ENCODE measurements at places on chromosomes 12 and 14.

GRCh38 chr12:98374007-98374406 is 141.4 kb upstream of the TMPO start:
- peak; percentile 22 for DNase-seq

GRCh38 chr12:101172316-101172715 is 37.7 kb downstream of the SLC5A8 start:
- DNase-seq, result peak; percentile 14

DNA sequence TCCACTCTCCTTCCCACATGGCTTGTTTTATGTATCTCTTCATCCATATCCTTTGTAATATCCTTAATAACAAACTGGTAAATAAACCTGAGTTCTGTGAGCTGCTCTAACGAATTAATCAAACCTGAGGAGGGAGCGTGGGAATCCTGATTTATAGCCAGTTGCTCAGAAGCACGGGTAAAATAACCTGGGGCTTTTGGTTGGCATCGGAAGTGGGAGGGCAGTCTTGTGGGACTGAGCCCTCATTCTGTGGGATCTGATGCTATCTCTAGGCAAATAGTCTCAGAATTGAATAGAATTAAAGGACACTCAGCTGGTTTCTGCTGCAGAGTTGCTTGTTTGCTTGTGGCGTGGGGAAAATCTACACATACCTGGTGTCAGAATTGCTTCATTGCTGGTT is 17.5 kb upstream of the LDHB start:
- no peak for DNase-seq

- no peak for DNase-seq
Measured at GRCh38 chr12:117528538-117528937, 167.1 kb upstream of the NOS1 start.

DNA sequence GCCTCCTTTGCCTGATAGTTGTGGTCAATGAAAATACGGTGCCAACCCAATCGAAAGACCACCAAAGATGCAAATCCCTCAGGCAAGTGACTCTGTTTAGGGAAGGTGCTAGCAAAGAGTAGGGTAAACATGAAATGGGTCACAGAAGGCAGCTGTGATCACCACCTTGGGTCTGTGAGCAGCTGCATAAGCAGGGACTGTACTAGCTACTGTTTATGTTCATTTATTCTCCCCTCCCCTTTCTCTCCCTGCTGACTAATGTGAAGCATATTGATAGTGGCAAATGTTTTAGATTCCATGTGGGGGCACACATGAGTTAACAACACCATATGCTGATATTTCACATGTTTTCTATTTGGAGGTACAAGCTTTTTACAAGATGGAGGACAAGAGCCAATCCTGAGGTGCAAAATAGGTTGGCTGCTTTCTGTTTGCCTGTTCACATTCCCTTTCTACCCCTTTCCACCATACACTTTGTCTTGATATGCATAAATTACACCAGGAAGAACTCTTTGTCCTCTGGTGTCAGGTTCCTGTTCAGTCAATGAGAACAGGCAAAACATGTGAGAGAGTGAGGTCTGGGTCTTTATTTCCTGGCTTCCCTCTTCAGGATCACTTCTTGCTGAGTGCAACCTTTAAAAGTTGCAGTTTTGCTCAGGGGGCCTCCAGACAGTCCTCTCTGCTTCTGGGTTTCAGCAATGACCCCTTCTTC is 71.1 kb downstream of the AVPR1A start:
- DNase-seq, result no peak

DNA sequence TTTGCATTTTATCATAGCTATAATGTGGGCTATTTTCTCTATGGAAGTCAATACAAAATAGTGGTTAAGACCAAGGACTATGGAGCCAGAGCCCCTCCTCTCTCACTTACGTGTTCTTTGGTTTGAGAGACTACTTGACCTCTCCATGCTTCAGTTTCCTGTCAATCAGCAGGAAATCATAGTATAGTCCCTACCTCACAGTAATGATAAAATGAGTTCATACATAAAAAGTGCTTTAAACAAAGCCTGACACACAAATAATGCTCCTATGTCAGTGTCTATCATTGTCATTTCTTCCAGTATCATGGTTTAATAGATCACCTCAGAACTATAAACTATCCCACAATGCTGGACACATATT is 90.4 kb downstream of the MED13L start:
- no peak for DNase-seq

- no peak for DNase-seq
Measured at GRCh38 chr14:24057867-24058259, 6.1 kb downstream of the CARMIL3 start.

- DNase-seq, result no peak
Measured at GRCh38 chr12:32706335-32707024, 27.4 kb downstream of the DNM1L start.

DNA sequence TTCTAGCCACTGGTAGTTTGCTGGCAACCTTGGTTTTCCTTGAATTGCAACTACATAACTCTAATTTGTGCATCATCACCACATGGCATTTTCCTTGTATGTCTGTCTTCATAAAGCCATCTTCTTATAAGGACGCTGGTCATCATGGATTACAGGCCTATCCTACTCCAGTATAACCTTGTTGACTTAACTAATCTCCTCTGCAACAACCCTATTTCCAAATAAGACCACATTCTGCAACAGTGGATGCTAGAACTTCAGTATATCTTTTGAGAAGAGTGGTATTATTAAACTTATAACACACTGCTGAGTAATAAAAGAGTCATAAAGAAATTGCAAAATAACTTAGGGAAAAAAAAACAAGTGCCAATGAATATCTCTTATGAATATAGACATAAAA is 511.8 kb upstream of the FOXG1 start:
- no peak for DNase-seq

- peak; percentile 73 for DNase-seq
Measured at GRCh38 chr12:125185740-125186470, 120.7 kb downstream of the AACS start.

DNA sequence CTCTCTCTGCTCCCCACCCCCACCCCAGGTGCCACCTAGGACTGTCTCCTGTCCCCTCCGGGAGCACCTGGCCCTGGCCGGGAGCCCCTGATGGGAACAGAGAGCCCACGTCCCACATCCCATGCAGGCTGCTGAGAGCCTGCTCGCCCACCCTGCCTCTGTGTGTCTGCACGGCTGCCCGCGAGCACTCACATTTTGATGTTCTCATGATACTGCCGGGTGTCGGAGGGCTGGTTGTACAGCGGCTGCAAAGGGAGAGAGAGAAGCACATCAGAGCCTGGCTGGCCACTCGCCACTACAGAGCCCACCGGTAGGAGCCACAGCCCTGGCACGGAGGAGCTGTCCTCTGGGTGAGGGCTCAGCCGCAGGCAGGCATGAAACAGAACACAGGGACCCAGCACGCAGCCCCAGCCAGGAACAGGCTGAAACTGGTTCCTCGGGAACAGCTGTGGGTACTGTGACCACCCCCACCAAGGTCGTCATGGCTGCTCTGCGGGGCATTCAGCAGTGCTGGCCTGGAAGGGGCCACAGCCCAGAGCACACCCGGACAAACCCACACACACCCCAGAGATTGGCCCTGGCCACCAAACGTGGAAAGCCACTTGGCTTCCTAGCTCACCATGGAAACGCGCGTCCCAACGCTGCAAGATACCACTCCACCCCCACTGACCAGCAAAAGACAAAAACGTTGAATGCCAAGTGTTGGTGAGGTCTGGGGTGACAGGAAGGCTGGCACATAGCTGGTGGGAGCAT is 117.6 kb downstream of the NCOR2 start:
- DNase-seq, result no peak

Data from cardiac fibroblast (primary cell).